ENCODE measurements at places on chromosomes 13 and 19. TPM values are rescaled to one million over a fixed set of nuclear protein-coding genes. Genes with fewer than 3 reads are reported as not detected.

PDX1 gene
- total RNA-seq: not detected

ZNF793 gene
- total RNA-seq: 2.7 TPM

CPB2 gene
- not detected for total RNA-seq

SCN1B gene
- total RNA-seq: 4.3 TPM

ODAD3 gene
- total RNA-seq: 0.17 TPM

HSPB6 gene
- total RNA-seq: 22.5 TPM

KLK14 gene
- not detected for total RNA-seq

HS6ST3 gene
- total RNA-seq: under 0.01 TPM

KLK4 gene
- not detected for total RNA-seq

JSRP1 gene
- total RNA-seq: 0.15 TPM

PTPRH gene
- 0.74 TPM for total RNA-seq

KIR2DL4 gene
- not detected for total RNA-seq

CEACAM21 gene
- not detected for total RNA-seq

AZU1 gene
- total RNA-seq: not detected

ZNF208 gene
- not detected for total RNA-seq

HCST gene
- total RNA-seq: not detected

SLITRK5 gene
- total RNA-seq: 4.9 TPM

ZNF628 gene
- 5.4 TPM for total RNA-seq

C19orf33 gene
- total RNA-seq: 8.7 TPM

POU2F2 gene
- 0.17 TPM for total RNA-seq

PSG11 gene
- total RNA-seq: not detected

TMEM59L gene
- total RNA-seq: not detected

ANGPTL4 gene
- total RNA-seq: 0.59 TPM

OR10H1 gene
- not detected for total RNA-seq

C19orf18 gene
- not detected for total RNA-seq

SULT2A1 gene
- total RNA-seq: not detected

LENG1 gene
- total RNA-seq: 6.1 TPM

CGB5 gene
- not detected for total RNA-seq

RYR1 gene
- not detected for total RNA-seq

ZNF440 gene
- total RNA-seq: 2.9 TPM

ZNF177 gene
- 5.4 TPM for total RNA-seq

CALR3 gene
- total RNA-seq: not detected

ZNF836 gene
- total RNA-seq: 4.8 TPM

GPC6 gene
- 15.8 TPM for total RNA-seq

INAFM1 gene
- total RNA-seq: 7.1 TPM

EPS8L1 gene
- total RNA-seq: 5.9 TPM
